Stimulated activated CD8-positive, alpha-beta memory T cell treated with anti-CD3 and anti-CD28 coated beads, Interleukin-2, amount 100 ng/mL, for 1 hour (primary cell): ENCODE measurements at places on chromosomes 11 and 22.
A peak's percentile ranks its signal among the peaks of the same experiment; 100 is the strongest.

GRCh38 chr22:42001121-42001520 lies 2.5 kb downstream of the WBP2NL start:
- DNase-seq, result no peak

- DNase-seq, result peak; percentile 87
Measured at GRCh38 chr22:17084554-17085276, at the start of gene IL17RA. Gene IL17RA, plus strand, starts transcription at chr22:17085000. Its CDS starts 92 bp downstream, at chr22:17085092.

GRCh38 chr22:49396817-49397216 lies 430.9 kb downstream of the BRD1 start:
- DNase-seq, result no peak

DNA sequence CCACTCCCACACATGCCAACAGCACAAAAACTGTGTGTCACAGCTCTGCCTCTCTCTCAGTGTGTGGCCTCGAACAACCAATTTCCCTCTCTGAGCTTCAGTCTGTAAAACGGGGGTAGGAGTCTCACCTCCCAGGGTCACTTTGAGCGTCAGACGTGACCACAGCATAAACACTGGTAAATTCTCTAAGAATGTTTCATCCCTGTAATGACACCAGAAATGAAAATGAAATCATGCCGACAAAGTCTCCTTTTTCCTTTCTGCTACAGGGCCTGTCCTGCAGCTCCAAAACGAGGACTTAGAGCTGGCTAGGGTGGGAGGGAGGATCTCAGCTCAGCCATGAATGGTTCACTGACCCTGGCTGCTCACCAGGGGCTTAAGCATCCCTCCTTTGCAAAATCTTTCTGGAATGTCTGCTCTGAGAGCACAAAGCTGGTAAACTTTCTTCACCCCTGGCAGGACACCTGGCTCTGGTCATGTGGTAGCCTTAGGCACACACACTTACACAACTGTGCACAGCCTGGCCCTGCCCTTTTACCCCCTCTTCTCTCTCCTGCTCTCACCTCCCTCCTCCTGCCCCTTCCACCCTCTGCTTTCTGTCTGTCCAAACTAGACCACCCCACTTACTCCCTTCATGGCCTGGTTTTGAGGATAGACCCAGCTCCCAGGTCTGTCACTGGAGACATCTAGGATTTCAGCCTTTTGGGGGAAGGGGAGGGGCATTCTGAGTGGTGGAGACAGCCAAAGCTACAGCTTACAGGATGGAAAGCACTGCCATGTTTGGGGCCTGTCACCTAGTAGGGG lies 12.3 kb upstream of the TSKU start:
- DNase-seq, result no peak

DNA sequence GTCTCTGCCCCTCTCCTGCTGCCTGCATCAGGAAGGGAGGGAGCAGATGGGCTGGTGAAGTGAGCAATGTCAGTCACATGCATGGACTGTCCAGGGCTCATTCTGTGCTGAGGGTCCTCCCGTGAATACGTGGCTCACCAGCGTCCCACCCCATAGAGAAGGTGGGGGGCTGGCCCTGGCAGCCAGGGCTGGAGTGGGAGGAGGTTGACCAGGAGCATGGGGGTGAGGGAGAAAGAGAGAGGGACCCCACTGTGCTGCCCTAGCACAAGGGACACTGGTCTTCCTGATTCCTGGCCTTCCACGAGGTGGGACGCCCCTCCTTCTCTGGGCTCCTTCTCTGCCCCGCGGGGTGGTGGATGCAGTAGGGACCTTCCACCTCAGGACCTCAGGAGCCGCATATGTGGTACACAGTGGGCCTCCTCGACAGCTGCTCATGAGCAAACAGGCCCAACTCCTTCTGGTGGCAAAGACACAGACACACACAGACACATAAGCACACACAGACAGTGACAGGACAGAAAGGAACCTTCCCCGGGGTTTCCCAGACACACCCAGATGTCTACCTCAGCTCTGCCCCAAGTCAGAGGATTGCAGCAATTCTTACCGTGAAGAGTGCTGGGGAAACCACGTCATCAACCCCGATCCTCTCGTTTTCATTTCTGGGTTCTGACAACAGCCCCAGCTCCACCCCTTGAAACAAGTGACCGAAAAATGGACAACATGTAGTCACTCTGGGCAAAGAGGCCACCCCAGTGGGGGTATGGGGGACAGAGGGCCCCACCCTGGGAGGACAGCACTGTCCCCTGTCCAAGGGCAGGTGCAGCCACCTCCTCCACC lies 3.6 kb upstream of the APOBEC3A start:
- no peak for DNase-seq

DNA sequence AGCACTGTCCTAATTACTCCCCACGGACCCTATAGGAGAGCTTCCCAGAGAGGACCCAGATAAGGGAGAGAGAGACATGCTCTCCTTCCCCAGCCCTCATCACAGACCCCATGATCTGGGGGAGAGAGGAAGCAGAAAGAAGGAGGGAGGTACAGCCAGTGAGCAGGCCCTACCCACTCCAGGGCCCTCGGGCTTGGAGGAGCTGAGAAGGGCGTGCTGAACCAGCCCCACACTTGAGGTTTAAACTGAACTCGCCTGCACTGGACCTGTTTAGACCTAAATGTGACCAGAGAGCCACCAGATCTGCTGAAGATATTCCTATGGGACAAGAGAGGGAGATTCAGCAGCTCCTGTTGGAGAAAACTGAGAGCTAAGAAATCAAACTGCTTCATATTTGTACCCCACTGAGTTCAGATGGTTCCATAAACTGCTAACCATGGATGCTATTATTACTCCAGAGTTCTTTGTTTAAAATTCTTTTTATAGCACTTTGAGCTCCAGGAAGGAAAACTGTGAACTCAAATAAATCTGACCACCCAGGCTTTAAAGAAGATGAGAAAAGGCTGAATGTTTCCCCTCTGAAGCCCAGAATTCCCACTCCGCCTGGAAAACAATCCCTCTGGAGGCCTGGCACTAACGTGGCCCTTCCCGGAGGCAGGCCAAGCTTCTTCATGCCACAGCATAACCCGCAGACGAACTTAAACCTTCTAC lies 67.2 kb downstream of the EFCAB6 start:
- DNase-seq, result no peak

DNA sequence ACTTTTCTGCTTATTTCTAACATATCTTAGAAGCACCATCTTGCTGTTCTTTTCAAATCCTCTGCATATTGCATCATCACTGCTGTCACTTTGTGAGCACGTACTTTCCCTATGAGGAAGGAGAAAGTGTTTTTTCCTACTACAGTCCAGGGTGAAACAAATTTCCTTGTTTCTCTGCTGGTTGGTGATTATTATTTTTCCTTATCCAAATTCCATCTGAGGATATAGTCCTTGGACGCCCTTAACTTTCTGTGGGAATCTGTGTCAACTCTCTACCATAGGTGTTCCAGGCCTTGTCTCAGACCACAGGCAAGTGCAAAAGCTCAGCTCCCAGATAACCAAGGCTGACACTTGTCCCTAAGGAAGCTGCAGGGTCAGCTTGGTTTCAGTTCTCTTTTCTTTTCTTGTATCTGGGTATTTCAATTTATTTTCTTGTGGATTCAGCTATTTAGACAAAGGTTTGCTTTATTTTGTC lies 29.4 kb upstream of the LYVE1 start:
- DNase-seq, result no peak

DNA sequence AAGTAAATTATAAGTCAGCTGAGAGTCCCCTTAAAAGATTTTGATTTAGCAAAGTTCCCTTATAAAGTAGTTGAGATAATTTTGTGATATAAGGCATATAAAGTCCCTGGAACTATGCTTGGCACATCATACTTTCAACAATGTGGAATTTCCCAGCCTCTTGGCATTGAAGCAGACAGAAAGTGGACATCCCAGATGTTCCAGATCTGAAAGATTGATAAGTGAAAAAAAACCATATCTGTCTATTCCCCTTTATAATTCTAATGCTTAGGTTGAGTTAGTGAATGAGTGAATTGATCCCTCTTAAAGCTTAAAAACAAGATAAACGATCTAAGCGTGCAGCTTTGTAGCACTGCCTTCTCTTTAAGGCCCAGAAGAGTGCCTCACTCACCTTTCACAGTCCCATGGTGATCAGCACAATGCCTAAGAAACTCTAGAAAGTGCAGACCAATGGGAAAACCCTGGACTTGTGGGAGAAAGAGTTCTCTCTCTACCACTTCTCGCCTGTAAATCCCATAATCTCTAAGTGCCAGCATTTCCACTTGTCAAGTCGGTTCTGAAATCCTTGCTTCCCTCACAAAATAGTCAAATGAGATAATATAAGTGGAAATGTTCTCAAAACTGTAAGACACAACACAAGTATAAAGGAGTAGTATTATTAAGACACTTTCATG lies 17.8 kb downstream of the FIBIN start:
- DNase-seq, result no peak

- no peak for DNase-seq
Measured at GRCh38 chr11:65381716-65382032, 772 bp downstream of the SLC25A45 start.

- DNase-seq, result no peak
Measured at GRCh38 chr22:25496396-25497064, 67.9 kb upstream of the GRK3 start.

GRCh38 chr11:110338684-110339083 lies 42.3 kb upstream of the RDX start:
- DNase-seq, result no peak

DNA sequence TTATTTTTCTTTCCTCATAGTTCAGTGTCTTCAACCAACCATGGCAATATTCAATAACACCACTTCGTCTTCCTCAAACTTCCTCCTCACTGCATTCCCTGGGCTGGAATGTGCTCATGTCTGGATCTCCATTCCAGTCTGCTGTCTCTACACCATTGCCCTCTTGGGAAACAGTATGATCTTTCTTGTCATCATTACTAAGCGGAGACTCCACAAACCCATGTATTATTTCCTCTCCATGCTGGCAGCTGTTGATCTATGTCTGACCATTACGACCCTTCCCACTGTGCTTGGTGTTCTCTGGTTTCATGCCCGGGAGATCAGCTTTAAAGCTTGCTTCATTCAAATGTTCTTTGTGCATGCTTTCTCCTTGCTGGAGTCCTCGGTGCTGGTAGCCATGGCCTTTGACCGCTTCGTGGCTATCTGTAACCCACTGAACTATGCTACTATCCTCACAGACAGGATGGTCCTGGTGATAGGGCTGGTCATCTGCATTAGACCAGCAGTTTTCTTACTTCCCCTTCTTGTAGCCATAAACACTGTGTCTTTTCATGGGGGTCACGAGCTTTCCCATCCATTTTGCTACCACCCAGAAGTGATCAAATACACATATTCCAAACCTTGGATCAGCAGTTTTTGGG lies at the start of gene OR51T1:
OR51T1 (plus strand) TSS at position 41 of the 641 bp plus-strand sequence; CDS start at position 41, 0 bp downstream.
- no peak for DNase-seq

DNA sequence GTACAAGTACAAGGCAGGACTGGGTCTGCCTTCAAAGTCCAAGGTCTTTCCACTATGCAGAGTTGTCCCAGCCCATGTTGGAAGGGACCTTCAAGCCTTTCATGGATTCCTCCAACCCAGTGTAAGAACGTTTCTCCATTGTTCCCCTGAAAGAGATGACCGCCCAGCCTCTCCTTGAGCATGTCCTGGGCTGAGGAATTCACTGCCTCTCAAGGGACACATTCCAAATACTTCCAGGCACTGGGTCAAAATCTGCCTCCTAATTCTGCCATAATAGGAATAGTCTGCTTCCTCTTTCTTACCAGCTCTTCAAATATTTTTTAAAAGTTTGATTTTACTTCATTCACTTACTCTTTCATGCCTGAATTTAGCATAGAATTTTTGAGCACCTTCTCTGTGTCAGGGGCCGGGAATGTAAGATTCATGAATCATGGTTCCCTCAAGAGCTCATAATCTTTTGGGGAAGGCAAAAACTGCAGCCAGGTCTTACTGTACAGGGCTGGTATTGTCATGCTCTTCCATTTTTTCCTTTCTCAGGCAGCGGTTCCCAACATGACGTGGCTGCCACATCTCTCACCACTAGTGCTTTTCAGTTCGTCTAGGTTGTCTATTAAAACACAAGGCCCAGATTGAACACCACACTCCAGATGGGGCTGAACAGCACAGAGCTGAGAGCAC lies 143.3 kb upstream of the TBCEL start:
- DNase-seq, result no peak

GRCh38 chr11:73391665-73392064 lies 15.5 kb downstream of the RELT start:
- no peak for DNase-seq

DNA sequence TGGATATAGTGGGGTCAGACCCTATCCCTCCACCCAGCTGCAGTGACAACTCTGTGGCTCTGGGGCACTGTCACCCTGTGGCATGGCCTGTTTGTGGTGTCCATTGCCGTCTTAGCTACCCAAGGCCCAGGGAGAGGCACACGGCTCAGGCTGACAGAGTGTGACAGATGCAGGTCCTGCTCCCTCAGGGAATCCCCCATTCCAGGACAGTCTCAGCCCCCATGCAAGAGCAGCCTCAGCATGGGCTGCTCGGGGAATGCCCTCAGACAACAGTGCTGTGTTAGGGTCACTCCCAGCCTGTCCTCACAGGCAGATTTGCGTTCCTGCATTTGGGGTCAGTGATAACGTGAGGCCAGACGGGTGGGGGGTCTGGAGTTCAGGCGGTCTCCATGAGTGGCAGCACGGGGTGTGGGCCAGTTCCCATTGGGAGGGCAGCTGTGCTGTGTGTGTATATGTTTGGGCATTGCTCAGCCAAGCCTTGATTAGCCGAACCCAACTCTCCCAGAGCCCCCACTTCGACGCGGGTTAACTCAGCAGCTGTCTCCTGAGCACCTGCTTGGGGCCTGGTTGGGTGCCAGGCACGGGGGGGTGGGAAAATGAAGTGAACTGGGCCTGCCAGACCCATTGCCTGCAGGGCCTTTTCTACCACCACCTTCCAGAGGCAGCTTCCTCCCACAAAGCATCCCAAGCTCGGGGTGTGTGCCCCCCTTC lies 5.3 kb upstream of the KCNQ1OT1 start:
- DNase-seq, result no peak

GRCh38 chr11:103683576-103683975 lies 352.9 kb upstream of the DDI1 start:
- no peak for DNase-seq

DNA sequence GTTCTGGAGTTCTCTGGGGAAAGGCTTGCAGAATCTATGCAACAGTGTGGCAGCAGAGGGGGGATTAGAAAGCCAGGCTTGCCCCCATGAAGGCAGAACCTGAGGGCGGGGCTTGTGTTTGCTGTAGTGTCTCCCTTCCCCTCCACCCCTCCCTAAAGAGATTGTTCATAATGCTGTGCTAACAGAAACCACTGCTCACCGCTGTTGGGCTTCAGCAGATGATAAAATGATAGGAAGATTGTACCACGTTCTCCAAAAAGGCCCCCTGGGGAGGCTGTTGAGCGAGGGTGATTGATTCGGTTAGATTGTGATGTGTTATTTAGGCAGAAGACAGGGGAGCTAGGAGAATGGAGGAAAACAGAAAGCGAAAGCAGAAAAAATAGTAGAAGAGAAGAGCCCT lies 215.2 kb upstream of the NCAM1 start:
- no peak for DNase-seq

GRCh38 chr11:105466582-105467228 lies 143.2 kb upstream of the GRIA4 start:
- no peak for DNase-seq

- DNase-seq, result no peak
Measured at GRCh38 chr22:36201630-36202319, at the start of gene APOL4. Gene APOL4, minus strand, starts transcription at chr22:36201809. Its CDS starts 75 bp downstream, at chr22:36201734.

DNA sequence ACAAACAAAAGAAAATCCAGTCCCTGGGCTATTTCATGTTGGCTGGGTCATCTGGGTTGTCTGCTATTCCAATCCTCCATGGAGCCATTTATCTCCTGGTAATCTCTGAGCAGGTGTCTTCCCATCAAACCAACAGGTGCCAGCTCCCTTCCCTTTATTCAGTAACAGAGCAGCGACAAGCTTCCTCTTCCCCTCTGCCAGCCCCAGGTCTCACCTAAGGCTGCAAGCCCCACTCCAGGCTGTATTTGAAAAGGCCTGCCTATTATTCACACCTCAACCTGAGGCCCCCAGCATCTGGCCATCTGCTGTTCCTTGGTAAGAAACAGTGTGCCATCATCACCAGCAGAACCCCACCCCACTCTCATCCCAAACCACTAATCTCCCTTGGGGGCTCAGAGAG lies 436.2 kb downstream of the BUD13 start:
- DNase-seq, result no peak
